Activated T-helper 1 cell treated with anti-CD3 and anti-CD28 coated beads, Interleukin-2, amount 50 U/mL, for 16 hours (primary cell): ENCODE measurements at places on chromosomes 1 and 21.

DNA sequence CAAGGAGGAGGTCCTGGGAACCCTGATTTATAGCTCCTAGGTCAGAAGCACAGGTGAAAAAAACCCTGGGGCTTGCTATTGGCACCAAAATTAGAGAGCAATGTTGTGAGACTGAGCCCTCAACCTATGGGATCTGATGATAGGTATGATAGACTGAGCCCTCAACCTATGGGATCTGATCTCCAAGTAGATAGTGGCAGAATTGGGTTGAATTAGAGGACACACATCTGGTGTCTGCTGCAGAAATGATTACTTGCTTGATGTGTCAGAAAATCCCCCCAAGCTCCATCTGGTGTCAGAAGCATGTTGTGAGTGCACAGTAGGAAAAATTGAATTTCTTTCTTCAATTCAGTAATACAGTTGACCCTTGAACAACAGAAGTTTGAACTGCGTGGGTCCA is 62.4 kb downstream of the MAP3K21 start:
- DNase-seq = no peak

DNA sequence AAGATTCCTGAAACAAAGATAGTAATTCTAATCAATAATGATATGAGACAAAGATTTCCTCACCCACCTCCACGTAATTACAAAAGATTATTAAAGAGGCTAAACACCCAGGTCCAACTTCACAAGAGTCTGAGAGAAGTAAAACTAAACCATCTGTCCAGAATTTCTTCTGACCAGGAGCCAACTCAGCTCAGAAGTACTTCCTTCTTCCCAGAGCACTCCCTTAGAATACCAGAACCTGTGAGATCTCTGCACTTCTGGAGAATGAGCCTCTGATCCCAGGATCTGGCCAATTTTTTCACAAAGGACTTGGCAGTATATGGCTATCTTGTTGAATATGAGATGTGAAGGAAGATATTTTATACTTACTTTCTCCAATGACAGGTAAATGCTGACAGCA is 120.6 kb upstream of the PALMD start:
- DNase-seq = no peak

GRCh38 chr21:16473988-16474387 is 744.2 kb downstream of the USP25 start:
- DNase-seq = no peak

GRCh38 chr1:116232989-116233514 is 121.9 kb downstream of the MAB21L3 start:
- DNase-seq = no peak

- DNase-seq = no peak
These were observed 88.1 kb upstream of the SPATA6 start for GRCh38 chr1:48560116-48560515.

DNA sequence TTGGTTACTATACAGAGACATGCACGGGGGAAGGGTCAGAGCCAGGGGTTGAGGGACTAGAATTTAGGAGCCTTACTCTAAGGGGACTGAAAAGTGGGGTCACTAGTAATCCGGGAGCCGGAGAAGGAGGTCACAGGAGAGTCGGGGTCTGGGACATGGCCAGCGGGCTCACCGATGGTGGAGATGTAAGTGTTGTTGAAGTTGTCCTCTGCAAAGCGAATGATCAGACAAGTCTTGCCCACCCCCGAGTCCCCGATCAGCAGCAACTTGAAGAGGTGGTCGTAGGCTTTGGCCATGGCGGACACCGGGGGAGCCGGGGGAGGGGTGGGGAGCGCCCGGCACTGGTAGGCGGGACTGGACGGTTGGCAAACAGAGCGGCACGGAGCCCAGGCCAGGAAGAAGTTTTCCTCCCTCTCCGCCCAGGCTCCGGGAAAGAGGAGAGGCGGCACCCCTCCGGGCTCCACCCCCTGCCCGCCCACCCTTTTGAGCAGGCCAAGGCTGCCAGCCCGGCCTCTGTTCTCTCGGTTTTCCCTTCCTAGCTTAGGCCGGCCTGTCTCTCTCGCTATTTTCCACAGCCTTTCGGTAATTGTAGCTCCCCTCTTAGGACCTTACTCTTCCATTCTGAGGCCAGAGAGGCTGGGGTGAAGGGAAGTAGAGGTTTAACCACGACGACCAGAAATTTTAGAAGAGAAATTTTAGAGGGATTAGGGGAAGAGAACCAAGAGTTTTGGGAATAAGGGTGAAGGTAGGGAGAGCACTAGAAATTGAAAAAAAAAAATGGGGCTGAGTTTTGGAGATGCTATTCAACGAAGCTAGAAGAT is at the start of gene RAB13:
Gene RAB13, minus strand, starts transcription at position 399 of the 821 bp plus-strand sequence. Its CDS starts 103 bp downstream, at position 296.
- no peak for DNase-seq

- no peak for DNase-seq
These were observed 310.3 kb downstream of the SIPA1L2 start for GRCh38 chr1:232319518-232320210.

DNA sequence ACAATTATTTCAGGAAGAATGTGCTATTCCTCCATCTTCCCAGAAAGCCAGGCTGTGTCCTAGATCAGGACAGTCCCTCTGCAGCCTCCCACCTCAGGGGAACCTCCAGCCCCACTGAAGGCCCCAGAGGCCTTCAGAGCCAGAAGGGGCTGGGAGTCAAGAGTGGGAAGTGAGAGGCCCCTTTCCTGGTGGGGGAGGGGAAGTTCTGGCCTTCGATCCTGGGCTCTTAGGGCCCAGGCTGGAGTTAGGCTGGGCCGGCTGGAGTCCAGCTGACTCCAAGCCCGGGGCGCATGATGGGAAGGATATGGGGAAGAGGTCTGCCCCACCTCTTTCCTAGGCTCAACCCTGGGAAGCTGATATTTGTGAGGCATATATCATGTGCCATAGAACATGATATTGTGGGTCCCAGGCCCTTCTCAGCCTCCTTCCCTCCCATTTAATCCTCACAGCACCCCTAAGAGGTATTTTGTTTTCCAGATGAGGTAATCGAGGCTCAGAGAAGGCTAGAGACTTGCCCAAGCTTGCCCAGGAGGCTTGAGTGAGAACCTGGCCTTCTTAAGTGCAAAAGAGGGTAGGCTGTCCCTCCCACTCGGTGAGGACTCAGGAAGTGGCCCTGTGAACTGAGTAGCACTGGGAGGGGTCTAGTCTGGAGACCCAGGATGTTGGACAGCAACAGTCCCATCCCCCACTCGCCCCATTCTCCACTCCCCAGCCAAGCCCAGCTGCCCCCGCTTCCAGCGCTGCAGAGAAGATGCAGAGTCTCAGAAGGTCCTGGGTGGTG is 18.6 kb upstream of the HSPG2 start:
- no peak for DNase-seq

- no peak for DNase-seq
These were observed 8.3 kb downstream of the PGM1 start for GRCh38 chr1:63601463-63601862.

DNA sequence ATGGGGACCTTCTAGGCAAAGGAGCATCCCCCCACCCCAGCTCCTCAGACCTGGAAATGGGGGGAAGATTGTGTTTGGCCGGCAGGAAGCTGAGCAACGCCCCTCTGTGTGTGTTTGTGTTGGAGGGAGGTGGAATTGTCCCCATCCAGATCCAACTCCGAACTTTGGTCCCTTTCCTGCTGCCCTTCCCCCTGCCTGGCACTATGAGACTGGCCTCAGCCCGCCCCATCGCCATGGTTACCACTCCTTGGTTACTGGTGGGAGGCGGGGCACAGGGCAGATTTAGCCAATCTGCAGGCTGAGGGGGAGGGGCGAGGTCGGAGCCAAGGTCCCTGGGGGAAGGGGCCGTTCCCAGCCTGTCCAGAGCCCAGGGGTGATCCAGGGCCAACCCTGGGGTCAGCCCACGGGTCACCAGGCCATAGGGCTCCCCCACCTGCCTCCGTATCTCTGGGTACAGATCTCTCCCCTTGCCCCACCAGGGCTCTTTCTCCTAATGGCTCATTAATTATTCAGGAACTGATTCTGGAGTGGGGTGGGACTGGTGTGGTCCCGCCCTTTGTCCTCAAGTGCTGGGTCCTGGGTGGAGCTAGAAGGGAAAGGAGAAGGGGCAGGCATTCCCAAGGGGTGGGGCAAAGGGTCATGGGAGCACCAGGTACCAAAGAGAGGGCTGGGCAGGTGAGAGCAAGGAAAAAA is 15.2 kb downstream of the PTPRF start:
- DNase-seq = no peak

DNA sequence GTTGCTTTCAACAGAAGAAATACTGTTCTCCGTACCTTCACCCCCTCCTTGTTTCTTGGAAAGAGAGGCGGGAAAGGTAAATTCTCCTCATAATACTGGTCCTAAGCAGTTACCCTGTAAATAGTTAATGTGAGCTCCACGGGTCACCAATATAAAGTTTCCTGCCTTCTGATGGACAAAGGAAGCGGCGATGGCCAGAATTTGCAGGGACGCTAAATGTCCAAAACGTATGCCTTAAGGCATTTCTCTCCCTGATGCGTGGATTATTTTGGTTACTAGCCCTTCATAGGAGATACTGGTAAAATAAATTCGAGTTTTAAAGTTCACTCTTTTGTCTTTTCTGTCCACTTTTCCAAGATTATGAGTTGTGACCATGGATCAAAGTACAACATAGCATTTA is 898 bp upstream of the PTGS2 start:
- DNase-seq = no peak

GRCh38 chr1:53653200-53653575 is 85.8 kb downstream of the GLIS1 start:
- no peak for DNase-seq

DNA sequence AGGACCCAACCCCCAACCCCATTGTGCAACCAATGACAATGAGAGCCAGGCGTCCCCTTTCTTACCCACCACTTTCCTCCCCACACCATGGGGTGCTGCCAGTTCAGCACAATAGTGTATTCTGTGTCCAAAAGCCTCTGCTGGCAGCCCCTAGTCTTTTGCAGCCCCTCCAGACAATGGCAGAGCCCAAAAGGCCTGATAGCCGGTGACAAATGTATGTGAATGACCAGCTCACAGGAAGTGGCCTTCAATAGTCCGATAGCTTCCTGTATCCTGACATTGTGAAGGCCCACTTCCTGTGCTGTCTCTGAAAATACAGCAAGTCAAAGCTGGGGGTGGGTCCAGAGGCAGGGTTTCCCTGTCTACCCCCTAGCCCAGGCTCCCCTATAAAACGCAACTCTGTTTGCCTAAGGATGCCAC is 16.6 kb downstream of the SMIM12 start:
- DNase-seq = no peak

DNA sequence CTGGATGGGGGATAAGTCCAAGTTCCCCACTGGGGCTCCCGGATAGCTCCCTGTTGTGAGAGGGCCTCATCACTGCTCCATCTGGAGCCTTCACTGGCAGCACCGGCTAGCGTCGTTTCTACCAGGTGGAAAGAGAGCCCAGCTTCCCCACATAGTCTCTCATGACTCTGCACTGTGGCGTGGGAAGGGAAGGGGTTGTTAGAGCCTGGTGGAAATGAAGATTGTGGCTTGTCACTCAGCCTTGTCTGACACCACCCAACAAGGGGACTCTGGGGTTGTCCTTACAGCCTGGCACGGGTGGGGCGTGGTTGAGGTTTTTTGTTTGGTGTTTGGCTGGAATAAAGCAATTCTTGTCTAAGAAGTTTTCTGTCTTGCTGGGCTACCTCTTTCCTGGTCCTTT is 94.6 kb downstream of the ADARB1 start:
- no peak for DNase-seq
